LNCaP clone FGC (cell line): ENCODE measurements at places on chromosomes 1 and 21.

DNA sequence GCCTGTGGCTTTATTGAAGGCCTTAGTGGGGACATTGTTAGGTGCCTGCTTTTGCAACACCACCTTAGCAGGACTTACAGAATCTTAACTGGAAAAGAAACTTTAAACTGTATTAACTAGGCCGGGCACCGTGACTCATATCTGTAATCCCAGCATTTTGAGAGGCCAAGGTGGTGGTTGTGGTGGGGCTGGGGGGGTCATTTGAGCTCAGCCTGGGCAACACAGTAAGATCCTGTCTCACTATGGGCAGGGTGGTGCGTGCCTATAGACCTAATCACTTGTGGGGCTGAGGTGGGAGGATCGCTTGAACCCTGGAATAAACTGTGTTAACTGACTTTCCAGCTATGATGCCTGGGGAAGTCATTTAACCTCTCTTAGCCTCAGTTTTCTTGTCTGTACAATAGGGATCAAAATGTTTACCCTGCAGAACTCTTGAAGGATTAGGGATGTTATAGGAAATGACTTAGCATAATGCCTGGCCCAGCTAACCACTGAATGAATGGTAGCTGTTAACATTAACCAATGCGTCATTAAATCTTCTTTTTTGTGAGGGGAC lies 39.5 kb downstream of the IER5 start:
- DNase-seq = no peak

DNA sequence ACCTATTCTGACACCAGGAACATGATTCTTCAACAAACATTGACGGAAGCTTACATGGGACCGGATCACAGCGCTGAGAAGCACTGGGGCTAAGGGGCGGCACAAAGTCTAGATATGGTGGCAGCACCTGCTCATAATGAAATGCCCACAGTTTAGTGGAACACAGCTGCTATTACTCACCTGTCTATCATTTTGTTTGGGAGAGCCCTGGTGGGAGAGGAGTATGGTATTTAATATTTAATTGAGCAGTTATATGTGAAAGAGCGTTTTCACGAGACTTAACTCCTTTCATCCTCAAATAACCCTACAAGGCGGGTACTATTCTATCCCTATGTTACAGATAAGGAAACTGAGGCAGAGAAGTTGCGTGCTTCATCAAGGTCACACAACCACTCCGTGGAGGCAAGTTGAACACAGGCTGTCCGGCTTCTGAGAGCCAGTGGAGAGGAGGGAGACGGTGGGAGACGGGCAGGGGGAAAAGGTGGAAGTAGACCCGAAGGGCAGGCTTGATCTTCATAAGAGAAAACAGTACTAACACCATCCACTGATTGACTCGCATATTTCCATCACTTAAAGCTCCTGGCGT lies 790 bp upstream of the TSNAX start:
- no peak for DNase-seq

GRCh38 chr1:84181350-84182005 lies 37.4 kb downstream of the PRKACB start:
- no peak for DNase-seq

DNA sequence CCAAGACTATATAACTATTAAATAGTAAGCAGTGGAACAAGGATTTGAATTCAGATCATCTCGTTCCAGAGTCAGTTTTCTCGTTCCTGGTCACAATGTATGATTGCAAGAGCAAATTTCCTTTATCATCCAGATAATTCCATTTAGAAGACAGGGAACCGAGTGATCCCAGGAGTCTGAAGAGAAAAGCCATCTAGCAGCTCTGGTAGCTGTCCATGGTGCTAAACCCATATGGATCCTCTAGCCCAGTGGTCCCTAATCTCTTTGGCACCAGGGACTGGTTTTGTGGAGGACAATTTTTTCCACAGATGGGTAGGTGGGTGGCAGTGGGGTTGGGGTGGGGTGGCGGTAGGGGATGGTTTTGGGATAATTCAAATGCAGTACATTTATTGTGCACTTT lies 229.4 kb downstream of the PTPRU start:
- no peak for DNase-seq

DNA sequence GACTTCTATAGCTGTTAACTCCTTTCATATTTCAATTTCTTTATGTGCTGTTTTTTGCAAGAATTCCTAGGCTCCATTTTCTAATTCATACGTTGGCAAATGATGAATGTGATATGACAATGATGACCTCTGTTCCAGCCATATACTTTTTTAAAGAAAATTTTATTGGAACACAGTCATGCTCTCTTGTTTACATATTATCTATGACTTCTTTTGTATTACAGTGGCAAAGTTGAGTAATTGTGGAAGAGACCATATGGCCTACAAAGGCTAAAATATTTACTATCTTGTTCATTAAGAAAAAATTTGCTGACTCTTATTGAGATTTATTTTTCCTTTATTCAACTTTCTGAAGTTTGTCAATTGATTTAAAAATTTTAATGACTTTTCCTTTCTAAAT lies 7.1 kb downstream of the IFI44L start:
- DNase-seq = peak; percentile 75

DNA sequence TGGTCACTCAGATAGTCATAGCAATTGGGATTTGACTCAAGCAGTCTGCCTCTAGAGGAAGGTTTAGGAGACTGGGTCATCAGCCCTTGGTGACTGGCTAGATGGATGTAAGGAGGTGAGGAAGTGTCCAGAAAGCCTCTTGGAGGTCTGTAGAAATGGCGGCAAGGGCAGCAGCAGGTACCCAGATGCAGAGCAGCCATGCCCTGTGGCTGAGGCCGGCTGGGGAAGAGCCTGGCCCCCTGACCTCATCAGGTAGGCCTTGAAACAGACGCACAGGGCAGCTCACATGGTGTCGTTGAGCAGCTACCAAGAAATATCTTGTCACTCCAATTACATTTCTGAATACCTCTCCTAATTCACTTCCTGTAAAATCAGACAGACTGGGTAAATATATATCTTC lies 98.2 kb downstream of the DMRTB1 start:
- DNase-seq = no peak

DNA sequence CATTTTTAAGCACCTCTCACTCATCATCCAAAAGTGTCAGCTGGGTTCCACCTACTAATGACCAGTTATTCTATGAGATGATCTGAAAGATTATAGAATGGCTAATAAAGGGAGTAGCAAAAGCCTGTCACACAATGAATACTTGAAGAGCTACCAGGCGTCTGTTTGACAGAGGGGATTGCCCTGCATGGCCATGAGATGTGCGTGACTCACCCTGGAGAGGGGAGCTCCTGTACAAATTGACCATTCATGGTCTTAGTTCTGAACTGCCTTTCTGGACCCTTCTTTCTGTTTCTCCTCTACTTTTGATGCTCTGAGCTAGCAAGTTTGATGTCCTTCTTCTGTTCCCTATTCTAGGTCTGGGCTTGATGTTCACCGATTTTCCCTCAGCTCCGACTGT lies 85.2 kb upstream of the ABCD3 start:
- DNase-seq = no peak

DNA sequence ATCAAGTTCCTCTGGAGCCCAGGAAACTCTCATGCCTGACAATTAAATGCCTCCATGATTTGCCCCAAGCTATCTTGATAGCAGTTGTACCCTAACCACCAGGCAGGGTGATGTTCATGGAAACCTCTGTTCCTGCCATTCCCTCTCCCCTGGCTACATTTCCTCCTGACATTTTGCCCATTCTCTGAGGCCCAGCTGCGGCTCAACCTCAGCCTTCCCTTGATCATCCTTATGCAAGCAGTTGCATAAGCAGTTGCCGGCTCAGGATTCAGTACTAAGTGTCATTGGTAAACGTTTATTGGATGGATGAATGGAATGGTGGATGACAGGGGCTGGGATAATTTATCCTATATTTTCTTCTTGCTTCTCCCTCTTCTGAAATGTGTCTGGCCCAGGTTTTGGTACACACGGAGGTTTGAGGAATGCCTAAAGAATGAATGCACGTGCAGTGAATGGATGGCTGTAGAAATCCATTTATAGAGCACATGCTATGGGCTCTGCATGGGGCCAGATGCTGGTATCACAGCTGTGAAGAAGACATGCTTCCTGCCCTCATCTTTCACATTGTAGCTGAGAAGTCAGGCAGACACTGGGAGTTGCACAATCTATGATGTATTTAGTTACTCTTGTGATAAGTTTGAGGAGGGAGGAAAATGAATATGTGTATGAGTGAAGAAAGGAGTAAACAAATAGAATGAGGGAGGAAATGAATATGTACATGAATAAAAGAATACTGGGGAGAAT lies 261.8 kb downstream of the FOXD2 start:
- no peak for DNase-seq

DNA sequence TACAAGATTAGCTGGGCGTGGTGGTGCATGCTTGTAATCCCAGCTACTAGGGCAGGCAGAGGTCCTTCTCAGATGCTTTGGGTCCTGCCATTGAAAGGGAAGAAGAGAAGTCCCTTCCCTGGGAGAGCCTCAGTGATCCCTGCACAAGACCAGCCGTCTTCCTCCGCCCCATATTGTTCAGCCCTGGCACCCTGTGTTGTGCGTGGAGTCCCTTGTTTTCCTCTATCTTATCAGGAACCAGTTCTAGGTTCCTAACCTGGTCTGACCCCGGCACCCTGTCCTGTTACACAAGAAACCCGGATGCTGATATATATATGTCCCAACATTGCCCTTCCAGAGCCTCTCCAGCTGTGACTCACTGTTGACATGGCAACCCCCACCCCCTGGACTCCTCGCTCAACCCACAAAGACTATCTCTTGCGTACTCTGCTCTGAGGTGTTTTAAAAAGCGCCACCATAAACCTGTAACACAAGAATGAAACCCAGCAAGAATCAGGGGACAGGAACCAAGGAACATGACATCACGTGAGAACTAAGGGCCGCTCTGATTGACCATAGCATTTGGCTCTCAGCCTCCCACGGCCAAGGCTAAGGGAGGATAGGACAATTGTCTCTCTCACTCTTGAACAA lies 4.8 kb downstream of the MX2 start:
- DNase-seq = peak; percentile 64

GRCh38 chr1:23344111-23344986 lies at the start of gene HNRNPR:
Gene HNRNPR, minus strand, starts transcription at chr1:23344284. Its CDS starts 3,276 bp downstream, at chr1:23341008.
- DNase-seq = peak; percentile 94

DNA sequence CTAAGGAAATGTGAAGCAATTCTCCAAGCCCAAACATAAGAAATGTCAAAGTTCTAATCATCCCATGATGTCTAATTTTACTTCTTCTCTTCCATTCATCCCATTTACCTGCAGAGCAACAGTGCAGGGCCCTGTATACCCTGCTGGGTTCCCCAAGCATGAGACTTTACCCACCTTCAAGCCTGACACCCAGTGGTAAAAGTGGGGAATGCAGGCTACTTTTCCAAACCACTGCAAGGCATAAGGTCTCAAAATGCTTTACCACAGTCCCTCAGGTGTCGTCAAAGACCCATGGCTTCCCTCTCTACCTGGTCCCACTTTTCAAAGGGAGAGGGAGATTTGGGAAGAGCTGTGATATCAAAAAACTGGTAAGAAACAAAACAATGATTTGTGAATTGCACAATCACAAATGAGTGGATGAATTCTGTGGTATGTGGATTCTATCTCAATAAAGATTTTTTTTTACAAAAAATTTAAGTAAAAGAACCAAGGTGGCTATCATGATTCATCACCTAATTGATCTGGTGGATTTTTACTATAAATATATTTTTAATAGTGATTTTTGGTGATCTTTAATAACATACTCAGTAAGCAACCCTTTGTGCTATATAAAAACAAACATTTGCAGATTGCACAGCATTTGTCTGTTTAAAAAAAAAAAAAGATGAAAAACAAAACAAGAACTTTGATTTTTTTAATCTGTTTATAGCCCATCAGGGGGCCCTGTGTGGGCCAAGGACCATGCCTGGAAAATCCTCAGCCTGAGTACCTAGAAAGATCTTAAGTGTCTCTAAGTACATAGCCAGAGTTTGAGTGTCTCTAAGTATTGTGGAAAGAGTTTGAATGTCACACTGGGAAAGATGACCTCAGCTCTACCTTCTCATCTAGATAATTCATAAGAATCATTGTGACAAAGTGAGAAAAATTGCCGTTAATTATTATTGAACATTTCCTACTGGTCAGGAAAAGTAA lies 73.1 kb upstream of the GJB5 start:
- no peak for DNase-seq

GRCh38 chr1:71298633-71299032 lies 217.8 kb upstream of the ZRANB2 start:
- no peak for DNase-seq

- no peak for DNase-seq
Observed at GRCh38 chr1:41813755-41814745, 104.7 kb downstream of the HIVEP3 start.

DNA sequence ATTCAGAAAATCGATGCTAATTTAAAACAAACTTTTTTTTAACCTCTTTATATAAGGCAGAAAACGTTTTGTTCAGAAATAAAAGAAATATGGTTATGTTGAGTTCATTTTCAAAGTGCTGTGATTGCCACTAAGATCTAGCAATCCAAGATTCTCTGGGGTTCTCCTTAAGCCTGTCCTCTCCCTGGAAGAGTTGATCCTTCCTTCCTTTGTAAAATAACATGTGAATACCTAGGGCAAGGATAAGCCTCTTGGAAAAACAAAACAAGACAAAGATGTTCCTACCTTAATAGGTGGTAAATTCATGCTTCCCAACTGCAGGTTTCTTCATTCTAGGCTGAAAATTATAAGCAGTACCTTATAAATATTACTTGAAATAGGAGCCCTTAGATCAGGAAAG lies 18.0 kb upstream of the FOXD3 start:
- DNase-seq = no peak

- DNase-seq = no peak
Observed at GRCh38 chr1:85074365-85074964, 26.2 kb upstream of the MCOLN3 start.

- no peak for DNase-seq
Observed at GRCh38 chr1:84862810-84863251, 30.2 kb downstream of the LPAR3 start.

DNA sequence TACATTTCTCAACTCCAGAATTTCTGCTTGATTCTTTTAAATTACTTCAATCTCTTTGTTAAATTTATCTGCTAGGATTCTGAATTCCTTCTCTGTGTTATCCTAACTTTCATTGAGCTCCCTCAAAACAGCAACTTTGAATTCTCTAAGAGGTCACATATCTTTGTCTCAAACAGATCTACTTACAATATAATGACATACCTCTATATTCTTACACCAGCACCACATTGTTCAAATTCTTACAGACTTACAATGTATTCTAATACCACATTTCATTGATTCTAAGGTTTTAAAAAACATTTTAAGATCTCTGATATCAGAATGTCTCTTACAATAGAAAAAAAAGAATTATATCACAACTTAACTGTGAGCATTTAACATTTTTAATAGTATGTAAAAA lies 77.4 kb downstream of the DIRAS3 start:
- no peak for DNase-seq

GRCh38 chr21:46323227-46323709 lies 402 bp downstream of the C21orf58 start:
- DNase-seq = no peak
